ENCODE measurements at places on chromosomes 1 and 21. TPM values are rescaled to one million over a fixed set of nuclear protein-coding genes. Genes with fewer than 3 reads are reported as not detected.

GRCh38 chr1:228793032-228793431 lies 57.8 kb downstream of the RHOU start:
- peak; percentile 60 for DNase-seq

DNA sequence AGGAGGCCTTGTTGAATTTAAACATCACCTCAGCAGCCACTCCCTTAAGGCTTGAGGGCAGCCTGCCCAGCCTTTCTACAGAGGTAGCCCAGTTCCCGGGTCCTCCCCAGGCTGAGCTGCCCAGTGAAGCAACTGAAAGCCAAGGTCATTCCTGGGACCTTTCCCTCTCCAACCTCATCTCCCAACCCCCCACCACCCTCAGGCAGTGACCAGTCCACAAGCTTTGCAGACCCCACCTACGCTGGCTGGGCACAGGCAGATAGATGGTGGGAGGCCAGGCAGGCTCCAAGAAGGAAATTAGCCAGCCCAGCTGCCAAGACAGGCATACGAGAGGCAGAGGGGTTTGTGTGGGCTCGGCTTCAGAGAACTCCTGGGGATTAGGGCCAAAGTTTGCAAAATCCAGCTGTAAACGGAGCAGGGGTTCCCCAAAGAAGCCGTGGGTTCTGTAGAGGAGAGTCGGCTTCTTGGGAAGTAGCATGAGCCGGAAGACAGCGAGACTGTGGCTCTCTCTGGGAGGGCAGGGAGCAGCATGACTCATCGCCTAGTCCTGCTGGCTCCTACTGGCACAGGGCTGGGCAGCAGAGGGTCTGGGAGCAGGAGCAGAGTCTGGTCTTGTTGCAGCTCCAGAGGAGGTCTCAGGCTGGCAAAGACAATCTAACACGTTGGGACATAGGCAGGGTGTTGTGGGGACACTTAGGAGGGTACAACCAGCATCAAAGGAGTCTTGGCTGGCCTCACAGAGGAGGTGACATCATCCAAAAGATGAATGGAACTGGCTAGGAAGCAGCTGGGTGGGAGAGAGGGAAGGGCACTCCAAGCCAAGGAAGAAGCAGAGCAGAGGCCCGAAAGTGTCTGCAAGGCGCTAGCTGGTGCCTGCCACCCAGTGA lies 2.8 kb upstream of the ZC3H12A start:
- no peak for DNase-seq

DNA sequence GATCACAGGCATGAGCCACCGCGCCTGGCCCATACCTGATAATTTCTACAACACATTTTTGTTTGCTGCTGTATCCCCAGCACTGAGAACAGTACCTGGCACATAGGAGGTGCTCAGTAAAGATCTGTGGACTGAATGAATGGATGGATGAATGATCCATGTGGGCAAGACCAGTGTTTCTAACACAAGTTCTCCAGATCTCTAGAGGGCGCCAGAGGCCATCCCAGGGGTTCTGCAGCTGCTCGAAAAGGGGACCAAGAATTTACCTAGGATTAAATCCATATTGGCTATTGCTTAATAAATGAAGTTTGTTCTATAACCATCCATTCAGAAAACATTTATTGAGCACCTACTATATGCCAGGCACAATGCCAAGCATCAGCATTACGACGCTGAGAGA lies 167.7 kb downstream of the ACTL8 start:
- peak; percentile 1 for DNase-seq

GRCh38 chr1:173596097-173596825 lies 6.6 kb downstream of the SLC9C2 start:
- DNase-seq: no peak

- DNase-seq: no peak
Measured at GRCh38 chr1:233477359-233477758, 136.5 kb upstream of the KCNK1 start.

GRCh38 chr1:7528386-7529198 lies 242.5 kb upstream of the VAMP3 start:
- DNase-seq: no peak

DNA sequence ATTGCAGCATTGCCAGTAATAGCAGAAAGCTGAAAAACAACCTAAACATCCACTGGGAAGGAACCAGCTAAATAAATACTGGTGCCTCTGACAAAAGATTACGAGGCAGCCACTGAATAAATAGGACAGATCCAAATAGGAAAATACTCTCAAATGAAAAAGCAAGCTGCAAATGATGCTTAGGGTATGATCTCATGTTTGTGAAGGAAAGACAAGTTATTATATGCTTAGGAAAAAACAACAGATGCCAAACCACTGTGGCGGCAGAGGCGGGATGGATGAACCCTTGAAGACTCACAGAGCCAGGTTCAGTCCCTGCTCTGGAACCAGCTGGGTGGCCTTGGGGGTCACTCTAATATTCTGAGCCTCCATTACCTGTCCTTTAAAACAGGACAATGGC lies 41.6 kb downstream of the MATN1 start:
- DNase-seq: no peak

- DNase-seq: no peak
Measured at GRCh38 chr21:41500931-41501381, 7.0 kb downstream of the TMPRSS2 start.

DNA sequence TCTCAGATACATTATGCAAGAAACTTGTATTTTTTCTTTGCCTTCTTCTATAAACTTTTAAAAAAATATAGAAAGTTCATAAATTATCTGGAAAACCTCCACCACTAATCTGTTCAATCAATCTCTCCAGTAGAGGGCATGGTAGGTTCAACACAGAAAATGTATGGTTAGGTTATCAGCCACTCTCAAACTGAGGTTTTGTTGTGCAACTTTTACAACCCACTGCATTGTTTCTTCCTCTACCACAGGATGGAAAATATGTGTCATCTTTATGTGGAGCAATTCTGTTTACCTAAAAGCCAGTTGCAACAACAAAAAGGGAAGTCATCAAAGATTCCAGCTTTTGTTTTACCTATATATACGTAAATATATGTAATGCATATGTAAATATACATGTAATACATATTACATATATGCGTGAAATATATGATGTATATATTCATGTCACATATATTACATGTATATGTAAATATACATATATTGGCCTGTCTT lies 3.0 kb upstream of the RGS2 start:
- peak; percentile 6 for DNase-seq

- no peak for DNase-seq
Measured at GRCh38 chr1:82152356-82153271, 351.9 kb downstream of the ADGRL2 start.

DNA sequence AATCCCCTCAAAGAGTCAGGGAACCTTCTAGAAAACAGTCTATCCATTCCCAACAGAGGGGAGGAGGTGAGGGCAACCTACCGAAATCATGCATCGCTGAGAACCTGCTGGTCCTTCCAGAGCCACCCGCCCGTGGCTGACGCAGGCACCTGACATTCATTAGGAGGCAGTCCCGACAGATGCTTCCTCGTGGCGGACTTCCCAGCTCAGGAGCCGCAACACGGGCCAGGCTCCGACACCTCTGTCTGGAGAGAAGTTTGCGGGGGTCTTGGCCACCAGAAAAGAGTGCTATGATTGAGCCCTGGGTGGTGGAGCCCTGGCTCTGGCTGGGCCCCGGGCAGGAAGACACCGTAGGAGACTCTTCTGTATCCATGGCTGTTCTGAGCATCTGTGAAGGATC lies 86.4 kb upstream of the ARHGEF16 start:
- no peak for DNase-seq

DNA sequence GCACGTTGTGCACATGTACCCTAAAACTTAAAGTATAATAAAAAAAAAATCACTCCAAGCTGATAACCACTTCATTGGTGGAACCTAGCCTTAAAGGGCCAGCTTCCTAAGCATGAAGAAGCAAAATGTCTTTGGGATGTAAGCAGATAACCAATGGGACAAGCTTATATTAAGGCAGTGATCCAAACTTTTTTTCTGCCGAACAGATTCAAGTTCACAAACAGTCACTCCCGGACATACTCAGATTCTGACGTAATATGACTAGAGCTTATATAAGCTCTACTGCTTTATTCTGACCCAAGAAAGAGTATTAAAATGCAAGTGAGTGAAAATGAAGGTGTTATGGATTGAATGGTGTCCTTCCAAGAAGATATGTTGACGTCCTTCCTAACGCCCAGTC lies 44.9 kb upstream of the HIVEP3 start:
- no peak for DNase-seq

DNA sequence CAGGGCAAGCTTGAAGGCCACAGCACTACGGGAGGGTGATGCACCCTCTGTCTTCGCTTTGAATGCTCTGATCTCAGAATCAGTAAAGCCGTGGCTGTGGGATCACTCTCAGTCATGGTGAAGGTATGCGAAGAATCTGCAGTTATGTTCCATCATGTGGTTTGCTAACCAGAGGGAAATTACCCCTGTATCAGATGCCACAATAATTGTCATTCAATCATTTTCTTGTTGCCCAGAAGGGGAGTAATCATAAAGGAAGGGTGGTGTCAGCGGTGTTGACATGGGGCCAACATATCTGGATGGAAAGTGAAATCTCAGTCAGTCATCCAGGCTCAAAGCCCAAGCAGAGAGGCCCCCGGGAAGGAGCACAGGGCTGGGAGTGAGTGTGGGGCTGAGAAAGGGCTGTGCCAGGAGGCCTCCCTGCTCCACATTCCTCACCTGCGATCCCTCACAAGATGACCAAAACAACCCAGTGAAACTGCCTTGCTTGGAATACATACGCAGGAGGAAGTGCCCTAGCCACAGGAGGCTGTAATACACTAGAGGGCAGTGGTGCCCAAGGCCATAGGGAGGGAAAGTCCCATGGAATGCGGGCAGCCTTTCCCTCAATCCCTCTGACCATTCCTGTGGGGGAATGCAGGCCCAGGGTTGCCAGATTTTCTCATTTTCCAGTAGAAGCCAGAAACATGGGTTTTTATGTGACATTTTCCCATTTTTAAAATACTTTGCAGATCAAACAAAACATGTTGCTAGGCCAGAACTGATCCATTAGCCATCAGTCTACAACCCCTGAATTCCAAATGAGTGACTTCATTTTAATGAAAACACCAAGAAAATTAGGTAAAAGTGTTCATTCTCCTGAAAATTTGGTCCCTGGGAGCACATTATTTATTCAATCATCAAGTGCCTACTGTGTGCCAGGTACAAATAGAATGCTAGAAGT lies 95.7 kb upstream of the VANGL1 start:
- DNase-seq: no peak

DNA sequence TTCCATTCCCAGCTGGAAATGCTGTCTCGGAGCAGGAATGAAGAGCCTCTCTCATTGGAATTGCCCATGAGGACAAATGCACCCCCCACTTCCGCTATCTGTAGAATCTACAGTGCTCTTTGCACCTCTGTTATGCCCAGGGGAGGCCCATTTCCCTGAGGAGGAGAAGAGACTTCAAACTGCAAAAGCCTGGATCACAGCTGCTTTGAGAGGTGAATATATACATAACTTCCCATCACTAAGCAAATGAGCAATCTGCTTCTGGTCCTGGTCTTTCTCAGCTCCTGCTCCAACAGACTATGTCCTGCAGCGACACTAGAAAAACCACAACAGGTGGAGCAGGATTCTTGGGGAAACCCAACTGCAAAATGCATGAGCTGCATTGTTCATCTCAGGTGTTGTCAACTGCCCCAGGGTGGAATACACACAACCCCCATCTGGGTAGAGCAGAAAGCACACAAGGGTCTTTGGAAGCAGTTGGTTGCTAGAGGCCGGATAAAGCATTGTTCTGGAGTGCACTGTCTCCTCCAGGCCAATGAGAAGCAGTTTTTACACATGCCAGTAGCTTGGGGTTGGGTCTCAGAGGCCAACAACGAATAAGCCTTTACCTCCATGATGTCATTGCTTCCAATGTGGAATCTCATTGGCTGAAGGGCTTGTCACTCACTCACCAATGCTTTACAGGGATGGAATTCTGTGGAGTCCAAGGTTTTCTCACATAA lies 67.7 kb upstream of the RAB4A start:
- DNase-seq: no peak

GRCh38 chr1:31483012-31483946 lies 70.3 kb downstream of the SERINC2 start:
- no peak for DNase-seq

DNA sequence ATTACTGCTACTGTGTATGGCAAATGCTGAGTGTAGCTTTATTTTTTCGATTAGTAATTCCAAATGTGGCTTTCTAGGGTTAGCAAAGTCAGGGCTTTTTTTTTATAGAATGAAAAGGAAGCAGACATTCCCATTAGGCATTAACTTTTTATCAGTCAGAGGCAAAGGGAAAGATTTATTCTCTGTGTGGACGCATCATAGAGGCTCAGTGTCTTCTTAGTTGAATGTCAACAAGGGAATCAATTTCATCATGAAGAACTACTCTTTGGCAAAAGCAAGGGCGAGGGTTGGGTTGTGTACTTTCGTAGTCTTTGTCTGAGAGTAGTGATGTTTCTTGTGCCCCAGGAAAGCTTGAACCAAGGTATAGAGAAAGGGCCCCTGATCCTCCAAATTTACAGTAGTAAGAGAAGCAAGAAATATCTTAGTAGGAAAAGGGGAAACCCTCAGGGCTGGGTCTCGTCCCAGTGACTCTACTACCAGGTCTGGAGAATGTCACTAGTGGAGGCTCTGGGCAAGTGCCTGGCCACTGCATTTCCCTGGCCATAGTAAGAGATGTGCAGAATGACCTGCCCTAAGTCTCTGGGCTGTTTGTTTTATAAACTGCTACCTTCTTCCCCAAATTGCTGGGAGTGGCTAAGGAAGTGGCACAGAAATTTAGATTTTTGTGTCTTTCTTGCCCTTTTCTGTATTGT lies 30.0 kb upstream of the MACF1 start:
- DNase-seq: no peak

- DNase-seq: peak; percentile 54
Measured at GRCh38 chr1:52551507-52552235, 1.2 kb downstream of the TUT4 start.

DNA sequence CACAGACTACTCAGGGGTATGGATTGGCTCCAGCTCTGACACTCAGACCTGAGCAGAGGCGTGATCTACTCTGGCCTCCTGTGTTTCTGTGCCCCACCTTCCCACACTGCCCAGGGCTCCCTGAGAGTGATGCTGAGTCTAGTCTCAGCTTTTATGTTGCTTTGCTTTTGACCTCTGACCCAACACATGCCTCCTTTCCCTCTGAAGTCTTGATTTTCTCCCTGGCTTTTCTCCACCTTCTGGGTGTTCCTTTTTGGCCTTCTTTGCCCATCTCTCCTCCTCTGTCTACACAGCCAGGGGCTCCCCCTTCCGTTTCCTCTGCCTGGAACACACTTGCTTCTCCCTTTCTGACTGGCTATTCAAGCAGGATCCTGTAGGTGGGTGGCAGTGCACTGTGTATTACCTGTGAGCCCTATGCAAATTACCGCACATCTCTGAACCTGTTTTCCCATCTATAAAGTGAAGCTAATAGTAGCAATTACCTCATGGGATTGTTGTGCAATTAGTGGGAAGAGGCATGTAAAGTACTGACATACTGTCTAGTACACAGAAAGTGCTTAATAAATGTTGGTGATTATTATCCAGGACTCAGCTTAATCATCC lies 13.7 kb upstream of the MEX3A start:
- DNase-seq: no peak

- no peak for DNase-seq
Measured at GRCh38 chr1:9070486-9070885, 1.1 kb upstream of the SLC2A5 start.

GRCh38 chr1:94926915-94927404 lies at the start of gene CNN3:
CNN3 (minus strand) TSS chr1:94927110; CDS start chr1:94926894, 216 bp downstream.
- peak; percentile 48 for DNase-seq

TUT4 gene
- total RNA-seq: 120 TPM

SH3D21 gene
- 3.2 TPM for total RNA-seq

KCNE2 gene
- not detected for total RNA-seq

PM20D1 gene
- total RNA-seq: 3.8 TPM

KANK4 gene
- not detected for total RNA-seq

CD5L gene
- not detected for total RNA-seq

C1orf141 gene
- total RNA-seq: not detected

SLC41A1 gene
- total RNA-seq: 33.2 TPM

RIPPLY3 gene
- total RNA-seq: not detected

ATAD3C gene
- total RNA-seq: 3.4 TPM

FCRLB gene
- not detected for total RNA-seq

PYHIN1 gene
- total RNA-seq: 97.3 TPM

MOB3C gene
- total RNA-seq: 13.6 TPM
